Activated CD8-positive, alpha-beta T cell treated with anti-CD3 and anti-CD28 coated beads, Interleukin-2, amount 10 ng/mL, durations not matched to agents 7 days and 5 days (primary cell): ENCODE measurements at places on chromosomes 5 and 9.
A peak's percentile ranks its signal among the peaks of the same experiment; 100 is the strongest.

GRCh38 chr5:107127878-107128277, 542.9 kb downstream of the EFNA5 start:
- DNase-seq, result no peak

- no peak for DNase-seq
Measured at GRCh38 chr9:134268747-134269146, 57.5 kb upstream of the RXRA start.

GRCh38 chr5:37248421-37248969, 681 bp downstream of the CPLANE1 start:
- DNase-seq, result peak; percentile 26

DNA sequence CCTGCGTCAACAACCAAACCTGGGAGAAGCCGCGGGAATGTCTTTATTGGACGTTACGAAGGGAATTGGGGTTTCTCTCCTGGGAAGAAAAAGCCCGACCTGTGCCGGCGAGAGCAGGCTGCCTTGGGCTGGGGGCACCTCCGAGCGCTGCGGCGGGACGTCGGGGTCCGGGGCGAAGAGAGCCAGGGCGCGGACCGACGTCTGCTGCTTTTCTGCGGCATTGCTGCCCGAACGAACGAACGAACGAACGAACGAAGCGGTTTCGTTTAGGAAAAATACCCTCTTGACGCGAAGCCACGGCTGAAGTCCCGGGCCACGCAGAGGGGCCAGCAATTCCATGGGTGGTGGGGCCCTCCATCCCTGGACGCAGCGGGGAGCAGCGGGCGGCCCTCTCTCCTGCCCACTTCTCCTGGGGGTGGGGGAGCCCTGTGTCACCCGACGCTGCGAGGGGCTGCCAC, 4.8 kb upstream of the PITX1 start:
- DNase-seq, result no peak

GRCh38 chr9:78626971-78627370, 330.0 kb downstream of the PSAT1 start:
- DNase-seq, result no peak

DNA sequence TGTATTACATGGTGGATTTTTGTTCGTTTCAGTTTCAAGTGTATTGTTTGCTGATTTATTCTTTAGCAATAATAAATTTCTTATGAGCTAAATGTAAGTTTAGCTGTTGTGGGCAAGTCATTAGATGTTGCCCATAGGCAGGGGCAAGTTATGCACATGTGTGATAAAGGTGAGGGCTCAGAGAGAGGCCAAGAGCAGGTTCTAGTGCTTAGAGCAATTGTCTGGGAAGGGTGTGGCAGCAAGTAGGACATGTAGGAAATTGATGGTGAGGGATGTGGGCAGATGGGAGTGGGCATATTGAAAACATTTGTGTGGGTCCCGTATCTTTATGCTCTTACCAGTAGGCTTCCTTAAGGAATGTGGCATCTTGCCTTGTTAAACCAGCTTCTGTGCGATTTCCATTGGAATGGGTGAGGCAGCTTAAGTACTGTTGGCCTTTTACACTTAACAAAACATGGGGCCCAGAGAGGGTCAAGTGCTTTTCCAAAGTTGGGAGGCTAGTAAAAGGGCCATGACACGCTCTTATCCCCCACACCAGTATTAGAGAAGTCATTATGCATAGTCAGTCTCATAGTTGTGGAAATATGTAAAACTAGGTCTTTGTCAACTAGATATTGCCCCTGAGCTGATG, 60.6 kb downstream of the KDM4C start:
- DNase-seq, result no peak

- DNase-seq, result no peak
Measured at GRCh38 chr5:172452398-172453205, 1.7 kb downstream of the SH3PXD2B start.

- no peak for DNase-seq
Measured at GRCh38 chr5:129508606-129509005, 48.5 kb downstream of the ADAMTS19 start.

GRCh38 chr5:127184851-127185250, 105.7 kb upstream of the MEGF10 start:
- DNase-seq, result no peak

DNA sequence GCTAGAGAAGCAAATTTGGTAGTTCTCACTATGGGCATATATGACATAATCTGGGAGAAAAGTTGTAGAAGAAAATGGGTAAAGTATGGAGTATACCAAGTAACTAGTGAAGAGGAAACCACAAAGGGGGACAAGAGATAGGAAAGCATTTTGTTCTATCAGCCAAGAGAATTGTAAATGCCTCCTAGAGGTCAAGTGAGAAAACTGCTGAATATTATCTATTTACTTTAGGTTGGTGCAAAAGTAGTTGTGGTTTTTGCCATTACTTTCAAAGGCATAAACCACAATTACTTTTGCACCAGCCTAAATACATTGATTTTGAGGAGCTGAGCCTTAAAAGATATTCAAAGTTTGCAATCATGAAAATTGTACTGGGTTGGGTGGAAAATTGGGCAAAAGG, 126.7 kb upstream of the GRHPR start:
- no peak for DNase-seq

- DNase-seq, result no peak
Measured at GRCh38 chr5:132421462-132421861, 52.0 kb downstream of the SLC22A5 start.
